ENCODE measurements at places on chromosomes 4 and X.

GRCh38 chr4:22217480-22217879 is 268.9 kb upstream of the KCNIP4 start:
- H3K27ac ChIP-seq = no peak overlapping the region
- no peak for DNase-seq
- no peaks in the 10 kb centered on the region for H3K36me3 ChIP-seq
- no peak overlapping the region for H3K4me3 ChIP-seq
- no peaks in the 10 kb centered on the region for H3K4me1 ChIP-seq
- H3K27me3 ChIP-seq = no peaks in the 10 kb centered on the region

DNA sequence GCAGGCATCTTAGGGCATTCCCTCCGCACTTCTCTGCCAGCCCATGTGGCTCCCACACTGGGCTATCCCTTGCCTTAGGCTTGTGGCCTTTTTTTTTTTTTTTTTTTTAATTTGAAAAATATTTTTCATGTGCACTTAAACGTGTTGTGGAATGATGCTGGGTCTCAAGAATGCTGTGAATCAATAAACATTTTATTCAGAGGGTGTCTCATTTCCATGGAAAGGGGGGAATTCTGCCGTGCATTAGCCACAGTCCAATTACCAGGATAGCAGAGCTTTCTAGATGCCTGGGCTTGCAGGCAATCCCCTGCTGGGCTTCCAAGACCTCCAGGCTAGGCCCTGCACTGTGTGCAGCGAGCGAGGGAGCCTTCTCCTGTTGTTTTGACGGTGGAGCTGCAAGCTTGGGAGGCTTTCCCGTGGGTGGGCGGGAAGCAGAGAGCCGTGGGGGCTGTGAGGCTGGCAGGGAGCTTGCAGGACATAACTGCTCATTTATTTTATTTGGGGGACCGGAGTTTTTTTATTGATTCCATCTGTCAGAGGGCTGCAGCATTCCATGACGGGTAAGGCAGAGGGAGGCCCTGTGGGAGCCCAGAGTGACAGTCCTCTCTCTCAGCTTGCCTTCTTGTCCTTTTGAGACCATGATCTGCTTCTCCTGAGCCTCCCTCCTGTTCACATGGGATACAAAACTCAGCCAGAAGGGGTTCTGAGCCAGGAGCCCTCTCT is 2.6 kb upstream of the CPZ start:
- H3K36me3 ChIP-seq = no peaks in the 10 kb centered on the region
- no peak overlapping the region for H3K27ac ChIP-seq
- H3K4me3 ChIP-seq = no peak overlapping the region
- peak; percentile 40 for DNase-seq
- peaks cover 9% of the 10 kb centered on the region for H3K4me1 ChIP-seq

DNA sequence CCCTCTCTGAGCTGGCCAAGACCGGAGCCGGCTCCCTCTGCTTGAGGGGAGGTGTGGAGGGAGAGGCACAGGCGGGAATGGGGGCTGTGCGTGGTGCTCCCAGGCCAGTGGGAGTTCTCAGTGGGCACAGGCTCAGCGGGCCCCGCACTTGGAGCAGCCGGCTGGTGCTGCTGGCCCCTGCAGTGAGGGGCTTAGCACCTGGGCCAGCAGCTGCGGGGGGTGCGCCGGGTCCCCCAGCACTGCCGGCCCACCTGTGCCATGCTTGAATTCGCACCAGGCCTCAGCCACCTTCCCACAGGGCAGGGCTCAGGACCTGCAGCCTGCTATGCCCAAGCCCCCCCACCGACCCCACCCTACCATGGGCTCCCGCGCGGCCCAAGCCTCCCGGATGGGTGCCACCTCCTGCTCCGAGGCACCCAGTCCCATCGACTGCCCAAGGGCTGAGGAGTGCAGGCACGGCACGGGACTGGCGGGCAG is 602.5 kb downstream of the KCTD8 start:
- H3K36me3 ChIP-seq = no peaks in the 10 kb centered on the region
- H3K27ac ChIP-seq = no peak overlapping the region
- no peaks in the 10 kb centered on the region for H3K27me3 ChIP-seq
- DNase-seq = no peak

DNA sequence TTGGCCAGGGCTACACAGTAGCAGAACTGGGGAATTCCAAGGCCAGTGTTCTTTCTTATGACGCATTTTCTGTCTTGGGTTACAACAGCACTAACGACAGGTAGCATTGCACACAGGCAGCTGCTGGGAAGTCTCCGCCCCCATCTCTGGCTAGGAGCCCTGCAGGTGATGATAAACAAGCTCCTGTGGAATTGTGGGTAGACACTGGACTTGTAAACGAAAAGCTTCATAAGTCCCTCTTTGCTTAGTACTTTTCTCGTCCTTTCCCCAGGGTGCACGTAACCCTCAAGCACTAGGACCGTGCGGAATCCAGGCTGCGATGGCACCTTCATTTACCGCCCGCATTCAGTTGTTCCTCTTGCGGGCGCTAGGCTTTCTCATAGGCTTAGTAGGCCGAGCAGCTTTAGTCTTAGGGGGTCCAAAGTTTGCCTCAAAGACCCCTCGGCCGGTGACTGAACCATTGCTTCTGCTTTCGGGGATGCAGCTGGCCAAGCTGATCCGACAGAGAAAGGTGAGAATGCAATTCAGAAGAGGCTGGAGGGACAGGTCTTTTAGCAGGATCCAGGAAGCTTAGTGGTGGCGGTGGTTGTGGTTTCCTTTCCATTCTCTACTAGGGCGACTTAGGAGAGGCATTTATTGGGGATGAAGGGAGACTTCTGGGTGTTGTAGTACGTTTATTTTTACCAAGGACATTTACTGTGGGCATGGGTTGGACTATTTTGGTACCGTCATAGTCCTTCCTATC is at the start of gene FAAH2:
Gene FAAH2 (plus strand): TSS at position 200 of the 745 bp plus-strand sequence. CDS start 120 bp downstream, at position 320.
- no peak for DNase-seq
- no peak within 1 kb of the TSS for H3K4me3 ChIP-seq
- no peaks in the 10 kb centered on the region for H3K36me3 ChIP-seq
- no peak within 1 kb of the TSS for H3K27ac ChIP-seq
- H3K27me3 ChIP-seq = no peaks in the 10 kb centered on the region

GRCh38 chr4:150994721-150995120 is 20.4 kb downstream of the LRBA start:
- no peaks in the 10 kb centered on the region for H3K4me1 ChIP-seq
- H3K4me3 ChIP-seq = no peak overlapping the region
- no peak overlapping the region for H3K27ac ChIP-seq
- no peak for DNase-seq
- H3K36me3 ChIP-seq = no peaks in the 10 kb centered on the region

GRCh38 chr4:57084360-57084759 is 25.8 kb downstream of the IGFBP7 start:
- H3K4me1 ChIP-seq = peaks cover 15% of the 10 kb centered on the region
- no peak overlapping the region for H3K4me3 ChIP-seq
- H3K27ac ChIP-seq = no peak overlapping the region
- H3K36me3 ChIP-seq = peaks cover 3% of the 10 kb centered on the region

- H3K27ac ChIP-seq = peak overlapping the region; percentile 99
- DNase-seq = peak; percentile 95
- H3K36me3 ChIP-seq = no peaks in the 10 kb centered on the region
- no peaks in the 10 kb centered on the region for H3K27me3 ChIP-seq
- H3K4me3 ChIP-seq = no peak overlapping the region
These were observed 270.4 kb downstream of the LDB2 start for GRCh38 chr4:16627999-16628398.

GRCh38 chrX:115233497-115234455 is at the start of gene LRCH2:
Gene LRCH2 (minus strand): TSS chrX:115234096. CDS start chrX:115234041, 55 bp downstream.
- peak; percentile 41 for DNase-seq
- no peaks in the 10 kb centered on the region for H3K36me3 ChIP-seq
- peak within 1 kb of the TSS; percentile 89 for H3K4me3 ChIP-seq
- H3K27me3 ChIP-seq = no peaks in the 10 kb centered on the region
- 0 out of 2 replicates have a peak, but pooled peaks cover 2% of the 10 kb centered on the region for H3K4me1 ChIP-seq

DNA sequence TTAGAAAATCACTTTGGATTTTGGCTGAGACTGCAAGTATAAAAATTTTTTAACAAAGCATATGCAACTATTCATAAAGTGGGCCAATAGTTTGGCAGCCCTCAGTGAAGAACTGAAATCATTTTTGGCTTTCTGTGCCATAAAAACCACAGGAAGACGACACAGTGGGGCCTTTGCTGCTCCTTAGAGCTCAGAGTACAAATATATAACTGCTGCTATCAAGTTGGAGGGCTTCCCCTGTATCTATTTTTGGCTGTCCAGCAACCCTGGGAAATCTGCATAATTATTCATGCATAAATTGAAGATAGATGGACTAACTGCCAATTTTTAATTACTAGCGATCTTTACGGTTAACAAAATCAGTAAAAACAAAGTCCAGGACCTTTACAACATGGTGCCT is 51.5 kb upstream of the FTHL17 start:
- no peaks in the 10 kb centered on the region for H3K4me1 ChIP-seq
- H3K36me3 ChIP-seq = no peaks in the 10 kb centered on the region
- no peaks in the 10 kb centered on the region for H3K27me3 ChIP-seq

- H3K27ac ChIP-seq = no peak overlapping the region
- no peak overlapping the region for H3K4me3 ChIP-seq
- H3K4me1 ChIP-seq = no peaks in the 10 kb centered on the region
- DNase-seq = no peak
- no peaks in the 10 kb centered on the region for H3K36me3 ChIP-seq
These were observed 3.5 kb downstream of the BEND4 start for GRCh38 chr4:42149004-42149403.

DNA sequence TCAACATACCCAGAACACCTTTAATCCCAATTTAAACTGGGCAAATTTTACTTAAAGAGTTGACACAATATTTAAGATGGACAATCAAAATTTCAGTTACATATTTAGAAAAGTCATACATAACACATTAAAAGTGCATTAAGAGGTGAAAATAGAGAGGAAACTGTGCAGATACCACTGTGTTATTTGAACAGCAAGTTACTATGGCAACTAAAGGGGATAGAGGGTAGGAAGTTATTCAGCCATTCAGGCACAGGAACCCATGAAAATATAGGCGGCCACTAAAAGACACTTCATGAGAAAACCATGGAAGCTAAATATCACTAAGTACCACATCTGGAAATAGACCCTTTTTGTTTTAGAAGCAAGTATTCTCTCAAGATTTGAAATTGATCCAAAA is 75.1 kb downstream of the PDGFC start:
- H3K27ac ChIP-seq = no peak overlapping the region
- H3K36me3 ChIP-seq = no peaks in the 10 kb centered on the region
- H3K4me1 ChIP-seq = no peaks in the 10 kb centered on the region
- H3K4me3 ChIP-seq = no peak overlapping the region

- H3K4me1 ChIP-seq = peaks cover 3% of the 10 kb centered on the region
- no peak overlapping the region for H3K27ac ChIP-seq
- H3K4me3 ChIP-seq = no peak overlapping the region
- H3K36me3 ChIP-seq = peaks cover 3% of the 10 kb centered on the region
- H3K27me3 ChIP-seq = no peaks in the 10 kb centered on the region
These were observed 43.7 kb upstream of the S100G start for GRCh38 chrX:16606142-16606720.

DNA sequence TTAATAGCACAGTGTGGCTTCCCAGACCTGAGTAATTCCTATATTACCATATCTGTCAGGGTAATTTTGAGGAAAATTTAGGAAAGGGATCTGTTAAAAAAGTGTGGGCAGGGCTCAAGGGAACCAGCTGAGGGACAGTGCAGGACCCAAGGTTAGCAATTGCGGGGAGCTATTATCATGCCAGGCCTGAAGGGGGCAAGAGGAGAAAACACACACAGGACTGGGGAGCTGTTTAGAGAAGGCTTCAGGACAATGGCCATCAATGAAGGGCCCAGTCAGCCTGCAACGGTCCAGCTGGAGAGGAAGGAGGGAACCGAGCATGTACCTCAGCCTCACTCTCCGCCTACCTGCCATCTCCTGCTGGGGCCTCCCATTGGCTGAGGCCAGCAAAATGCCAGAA is 19.0 kb upstream of the NHS start:
- H3K36me3 ChIP-seq = no peaks in the 10 kb centered on the region
- no peak for DNase-seq
- no peaks in the 10 kb centered on the region for H3K4me1 ChIP-seq
- H3K27ac ChIP-seq = no peak overlapping the region

- DNase-seq = no peak
- H3K4me3 ChIP-seq = no peak overlapping the region
- H3K4me1 ChIP-seq = no peaks in the 10 kb centered on the region
- H3K36me3 ChIP-seq = no peaks in the 10 kb centered on the region
- H3K27me3 ChIP-seq = peaks cover 17% of the 10 kb centered on the region
These were observed 16.8 kb downstream of the CD38 start for GRCh38 chr4:15794905-15795304.

DNA sequence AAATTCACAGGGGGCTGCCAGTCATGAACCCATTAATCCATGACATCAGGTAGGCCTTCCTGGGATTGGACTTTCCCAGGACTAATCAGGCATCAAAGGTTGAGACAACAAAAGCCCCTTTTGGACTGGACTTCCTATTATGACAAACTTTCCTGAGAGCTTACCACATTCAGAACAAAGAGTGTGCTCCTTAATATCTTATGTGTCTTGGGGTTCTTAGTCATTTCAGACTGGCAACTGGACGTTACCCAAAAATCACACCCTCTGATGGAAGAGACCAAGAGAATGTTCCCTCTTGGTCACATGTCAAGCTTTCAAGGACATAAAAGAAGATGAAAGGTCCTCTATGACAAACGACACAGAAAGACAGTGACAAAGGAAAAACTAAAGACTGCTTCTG is 31.6 kb upstream of the PPP1R2C start:
- no peaks in the 10 kb centered on the region for H3K27me3 ChIP-seq
- no peak for DNase-seq
- H3K27ac ChIP-seq = no peak overlapping the region
- no peak overlapping the region for H3K4me3 ChIP-seq

- no peaks in the 10 kb centered on the region for H3K4me1 ChIP-seq
- DNase-seq = no peak
- H3K36me3 ChIP-seq = no peaks in the 10 kb centered on the region
- H3K27ac ChIP-seq = no peak overlapping the region
These were observed 281.4 kb upstream of the FRG1 start for GRCh38 chr4:189659287-189659686.

DNA sequence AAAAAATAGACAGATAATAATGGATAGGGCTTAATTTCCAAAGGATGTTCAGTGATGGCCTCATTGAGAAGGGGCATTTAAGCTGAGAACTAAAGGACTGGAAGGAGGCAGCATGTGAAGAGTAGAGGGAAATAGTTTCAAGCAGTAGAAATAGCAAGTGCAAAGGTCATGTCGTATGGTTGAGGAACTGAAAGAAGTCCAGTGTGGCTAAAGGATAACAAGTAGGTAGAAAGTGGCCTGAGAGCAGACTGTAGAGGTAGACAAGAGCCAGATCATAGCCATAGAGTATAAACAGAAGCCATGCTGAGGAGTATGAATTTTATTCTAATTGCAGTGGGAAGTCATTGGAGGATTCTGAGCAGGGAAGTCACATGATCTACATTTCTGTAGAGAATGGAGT is 72.3 kb downstream of the GRIA3 start:
- no peak overlapping the region for H3K4me3 ChIP-seq
- H3K27ac ChIP-seq = no peak overlapping the region
- H3K36me3 ChIP-seq = no peaks in the 10 kb centered on the region
- no peaks in the 10 kb centered on the region for H3K27me3 ChIP-seq

GRCh38 chr4:171390626-171391025 is 422.6 kb upstream of the GALNTL6 start:
- H3K27me3 ChIP-seq = no peaks in the 10 kb centered on the region
- H3K4me1 ChIP-seq = no peaks in the 10 kb centered on the region
- no peak overlapping the region for H3K4me3 ChIP-seq
- H3K36me3 ChIP-seq = no peaks in the 10 kb centered on the region
- H3K27ac ChIP-seq = no peak overlapping the region

GRCh38 chr4:82049294-82049693 is 324.5 kb downstream of the HNRNPD start:
- peaks cover 8% of the 10 kb centered on the region for H3K27me3 ChIP-seq
- H3K27ac ChIP-seq = no peak overlapping the region
- no peak for DNase-seq
- no peaks in the 10 kb centered on the region for H3K4me1 ChIP-seq
- no peaks in the 10 kb centered on the region for H3K36me3 ChIP-seq

- H3K27ac ChIP-seq = no peak overlapping the region
- no peak for DNase-seq
- H3K4me1 ChIP-seq = no peaks in the 10 kb centered on the region
- H3K36me3 ChIP-seq = no peaks in the 10 kb centered on the region
- no peak overlapping the region for H3K4me3 ChIP-seq
These were observed 6.9 kb downstream of the CLCN3 start for GRCh38 chr4:169627307-169627706.
